ENCODE measurements at places on chromosomes 6 and 20.
A peak's percentile ranks its signal among the peaks of the same experiment; 100 is the strongest.

DNA sequence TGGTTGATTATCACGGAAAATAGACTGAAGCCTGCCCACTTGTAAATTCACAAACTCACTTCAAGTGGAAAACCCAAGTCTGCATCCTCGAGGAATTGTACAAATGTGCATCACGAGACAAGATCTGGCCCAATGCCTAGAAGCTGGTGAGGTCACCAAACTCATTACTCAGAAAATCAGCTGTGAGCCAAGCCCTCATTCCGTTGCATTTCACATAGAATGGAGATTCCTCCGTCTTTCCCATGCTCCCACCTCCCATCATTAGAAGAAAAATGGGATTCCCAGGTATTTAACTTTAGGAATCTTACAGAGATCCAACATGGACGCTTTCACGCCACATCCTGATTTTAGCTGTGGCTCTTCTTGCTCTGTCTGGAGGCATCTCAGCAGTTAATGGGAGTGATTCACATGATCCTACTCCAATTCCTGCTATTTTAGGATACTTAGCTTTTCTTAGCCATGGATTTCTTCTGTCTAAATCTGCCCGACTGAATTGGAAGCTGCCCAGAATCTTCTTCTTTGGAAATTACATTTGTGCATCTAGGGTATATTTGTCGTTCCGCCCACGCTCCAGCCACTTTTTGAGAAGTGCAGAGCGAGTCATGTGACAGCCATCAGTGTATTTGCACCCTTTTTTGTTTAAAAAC lies 68.7 kb upstream of the STMND1 start:
- no peaks in the 10 kb centered on the region for H3K4me1 ChIP-seq
- no peak for DNase-seq
- H3K27me3 ChIP-seq, result peaks cover 2% of the 10 kb centered on the region
- no peak overlapping the region for H3K4me3 ChIP-seq
- H3K36me3 ChIP-seq, result no peaks in the 10 kb centered on the region

DNA sequence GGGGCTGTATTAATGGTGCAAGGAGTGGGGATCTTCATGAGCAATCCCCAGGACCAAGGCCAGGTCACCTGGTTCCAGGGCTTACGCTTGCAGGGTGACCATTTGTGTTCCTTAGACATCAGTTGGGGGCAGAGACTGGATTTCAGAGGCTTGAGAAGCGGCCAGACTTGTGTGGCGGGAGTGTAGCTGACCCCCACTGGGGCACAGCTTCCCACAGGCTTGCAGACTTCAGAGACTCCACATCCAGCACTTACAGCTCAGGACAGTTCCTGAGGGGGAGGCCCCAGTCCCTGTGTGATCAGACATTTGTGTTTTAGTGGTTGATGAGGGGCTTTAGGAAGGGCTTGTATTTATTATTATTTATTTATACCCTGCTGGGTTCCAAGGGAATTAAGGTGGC lies 15.3 kb downstream of the TJAP1 start:
- H3K4me3 ChIP-seq, result no peak overlapping the region
- peaks cover 20% of the 10 kb centered on the region for H3K4me1 ChIP-seq
- no peak overlapping the region for H3K27ac ChIP-seq
- H3K27me3 ChIP-seq, result no peaks in the 10 kb centered on the region
- DNase-seq, result no peak
- H3K36me3 ChIP-seq, result no peaks in the 10 kb centered on the region

- no peaks in the 10 kb centered on the region for H3K27me3 ChIP-seq
- DNase-seq, result no peak
- no peaks in the 10 kb centered on the region for H3K4me1 ChIP-seq
- no peak overlapping the region for H3K27ac ChIP-seq
- no peak overlapping the region for H3K4me3 ChIP-seq
These were observed 62.4 kb downstream of the AIG1 start for GRCh38 chr6:143123081-143123480.

GRCh38 chr6:2144210-2144609 lies 101.2 kb downstream of the GMDS start:
- H3K27me3 ChIP-seq, result no peaks in the 10 kb centered on the region
- H3K36me3 ChIP-seq, result no peaks in the 10 kb centered on the region
- H3K4me1 ChIP-seq, result peaks cover 5% of the 10 kb centered on the region
- DNase-seq, result no peak

DNA sequence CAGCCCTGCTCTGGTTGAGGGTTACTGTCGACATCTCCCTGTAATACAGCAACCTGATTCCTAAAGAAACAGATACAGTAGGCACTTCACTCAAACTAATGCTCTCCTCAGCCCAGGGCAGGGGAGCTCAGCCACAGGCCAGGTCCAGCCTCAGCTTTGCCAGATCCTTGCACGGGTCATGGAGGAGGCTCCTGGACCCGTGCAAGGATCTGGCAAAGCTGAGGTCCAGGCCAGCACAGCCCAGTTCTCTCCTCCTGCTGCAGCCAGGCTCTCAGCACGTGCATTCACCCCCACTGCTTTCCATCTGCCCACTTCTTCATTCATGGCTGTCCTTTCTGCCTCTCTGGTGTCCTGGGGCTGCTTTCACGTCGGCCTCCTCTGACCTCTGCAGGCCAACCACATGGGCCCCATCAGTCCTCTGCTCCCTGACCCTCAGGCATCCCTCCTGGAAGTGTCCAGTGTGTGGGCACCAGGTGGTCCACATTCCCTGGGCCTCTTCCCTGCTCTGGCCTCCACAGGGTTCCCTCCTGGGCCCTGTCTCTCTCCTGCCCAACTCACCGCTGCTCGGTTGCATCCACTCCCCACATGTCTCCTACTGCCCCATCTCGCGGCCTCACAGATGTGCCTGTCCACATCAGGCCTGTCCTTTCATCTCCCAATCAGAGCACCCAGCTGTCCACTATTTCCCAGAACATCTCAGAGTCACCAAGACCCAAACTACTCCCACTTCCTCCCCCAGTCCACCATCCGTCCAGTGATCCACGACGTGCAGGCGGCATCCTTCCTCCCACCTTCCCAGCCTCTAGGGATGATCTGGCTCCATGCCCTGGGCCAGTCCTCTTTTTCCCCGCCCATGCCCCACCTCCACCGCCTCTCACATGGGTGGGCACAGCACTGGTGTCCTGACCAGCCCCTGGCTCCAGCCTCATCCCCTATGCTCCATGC lies 11.8 kb upstream of the CD93 start:
- H3K4me3 ChIP-seq, result no peak overlapping the region
- H3K4me1 ChIP-seq, result no peaks in the 10 kb centered on the region
- no peaks in the 10 kb centered on the region for H3K36me3 ChIP-seq
- H3K27me3 ChIP-seq, result no peaks in the 10 kb centered on the region
- peak overlapping the region; percentile 4 for H3K27ac ChIP-seq

Data from activated CD8-positive, alpha-beta T cell treated with anti-CD3 and anti-CD28 coated beads, Interleukin-2, amount 10 ng/mL, durations not matched to agents 7 days and 5 days (primary cell).